ENCODE measurements at places on chromosomes 16 and 17.

DNA sequence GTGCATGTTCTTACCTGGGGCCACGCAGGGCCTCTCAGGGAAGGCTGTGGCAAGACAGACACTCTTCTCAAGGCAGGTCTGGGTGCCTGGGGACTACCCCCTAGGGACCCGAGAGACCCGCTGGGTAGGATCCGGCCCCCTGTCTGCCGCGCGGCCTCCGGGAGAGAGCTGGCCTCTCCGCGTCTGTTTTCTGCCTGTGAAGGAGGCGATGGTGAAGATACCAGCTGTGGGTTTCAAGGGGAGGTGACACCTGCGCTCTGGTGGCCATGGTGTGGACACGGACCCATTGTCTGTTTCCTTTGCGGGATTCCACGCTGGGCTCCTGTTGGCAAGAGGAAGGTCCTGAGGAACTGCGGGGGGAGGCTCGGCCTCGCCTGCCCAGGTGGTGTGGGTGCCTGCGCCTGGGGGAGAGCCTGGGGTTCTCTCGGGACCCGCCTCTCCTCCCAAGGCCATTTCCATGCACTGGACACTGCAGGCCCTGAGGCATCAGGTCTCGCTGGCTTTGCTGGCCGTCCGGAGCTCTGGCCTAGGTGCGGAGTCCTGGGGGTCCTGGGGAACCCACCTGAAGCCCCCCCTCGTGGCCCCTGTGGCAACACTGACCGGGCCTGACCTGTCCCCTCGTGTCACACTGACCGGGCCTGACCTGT, 12.2 kb upstream of the METRNL start:
- DNase-seq = no peak

- DNase-seq = no peak
Measured at GRCh38 chr17:31488982-31489294, 97.5 kb downstream of the RAB11FIP4 start.

- no peak for DNase-seq
Measured at GRCh38 chr17:42474276-42474675, 15.6 kb downstream of the ATP6V0A1 start.

GRCh38 chr17:2323629-2324314, 12.5 kb downstream of the TSR1 start:
- DNase-seq = no peak

GRCh38 chr17:40124279-40125141, 2.7 kb downstream of the MSL1 start:
- no peak for DNase-seq

DNA sequence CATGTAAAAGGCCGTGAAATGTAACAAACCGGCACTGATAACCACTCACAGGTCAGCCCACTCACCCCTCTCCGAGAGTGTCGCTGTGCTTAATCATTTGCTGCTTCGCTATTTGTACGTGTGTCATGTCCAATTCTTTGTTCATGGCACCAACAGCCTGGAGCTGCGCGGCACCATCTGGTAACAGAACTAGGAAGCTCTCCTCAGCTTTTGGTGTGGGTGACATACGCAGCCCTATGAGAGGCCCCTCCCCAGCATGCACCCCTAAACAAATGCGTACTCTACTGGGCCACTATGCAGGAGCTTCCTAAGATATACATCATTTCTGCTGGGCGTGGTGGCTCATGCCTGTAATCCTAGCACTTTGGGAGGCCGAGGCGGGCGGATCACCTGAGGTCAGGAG, 2.3 kb upstream of the PECAM1 start:
- no peak for DNase-seq

GRCh38 chr16:89670496-89671431, 13.1 kb downstream of the SPATA33 start:
- DNase-seq = no peak

All from stimulated activated naive B cell treated with anti-CD40 and anti-IgM and Interleukin-4, amounts not matched to agents 10 μg/mL and 1 μg/mL and 100 μg/mL, for 72 hours (primary cell).